RPMI7951 (cell line): ENCODE measurements at places on chromosomes 12 and 14. TPM values are rescaled to one million over a fixed set of nuclear protein-coding genes. Genes with fewer than 3 reads are reported as not detected.

PPM1A gene
- total RNA-seq = 11.3 and 12.7 TPM in 2 replicates

KLRC4 gene
- 0.78 TPM in 1 of 2 replicates, not detected in the other for total RNA-seq

EIF4B gene
- 321 and 337 TPM in 2 replicates for total RNA-seq

PTPRR gene
- 9.0 and 9.4 TPM in 2 replicates for total RNA-seq
